ENCODE measurements at places on chromosomes 6 and 20. TPM values are rescaled to one million over a fixed set of nuclear protein-coding genes. Genes with fewer than 3 reads are reported as not detected.

SMLR1 gene
- polyA plus RNA-seq: not detected

IL17F gene
- polyA plus RNA-seq: not detected

SYCP2 gene
- polyA plus RNA-seq: 1.9 TPM

CAP2 gene
- polyA plus RNA-seq: 2.0 TPM

ITPR3 gene
- polyA plus RNA-seq: 14.3 TPM

TMEM170B gene
- 1.1 TPM for polyA plus RNA-seq

GTSF1L gene
- not detected for polyA plus RNA-seq

CRISP2 gene
- 0.38 TPM for polyA plus RNA-seq

DNA sequence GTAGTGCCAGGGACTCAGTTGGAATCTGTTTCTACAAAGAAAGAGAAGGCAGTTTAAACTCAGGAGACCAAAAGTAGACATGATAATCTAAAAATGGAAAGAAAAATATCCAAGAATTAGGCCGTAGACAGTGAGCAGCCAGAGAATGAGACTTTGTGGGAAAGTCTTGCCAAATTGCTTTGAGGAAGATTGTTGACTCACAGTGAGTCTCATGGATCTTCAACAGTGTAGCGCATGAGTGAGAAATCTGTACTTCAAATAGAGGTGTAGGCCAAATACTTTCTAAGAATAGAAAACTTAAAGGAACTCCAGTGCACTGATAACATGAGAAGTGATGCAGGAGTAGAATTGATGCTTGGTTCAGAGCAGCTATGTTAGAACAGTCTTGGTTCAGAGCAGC lies 284.5 kb downstream of the HTR1B start:
- no peak for DNase-seq
- H3K27me3 ChIP-seq: no peaks in the 10 kb centered on the region
- H3K36me3 ChIP-seq: no peaks in the 10 kb centered on the region

DNA sequence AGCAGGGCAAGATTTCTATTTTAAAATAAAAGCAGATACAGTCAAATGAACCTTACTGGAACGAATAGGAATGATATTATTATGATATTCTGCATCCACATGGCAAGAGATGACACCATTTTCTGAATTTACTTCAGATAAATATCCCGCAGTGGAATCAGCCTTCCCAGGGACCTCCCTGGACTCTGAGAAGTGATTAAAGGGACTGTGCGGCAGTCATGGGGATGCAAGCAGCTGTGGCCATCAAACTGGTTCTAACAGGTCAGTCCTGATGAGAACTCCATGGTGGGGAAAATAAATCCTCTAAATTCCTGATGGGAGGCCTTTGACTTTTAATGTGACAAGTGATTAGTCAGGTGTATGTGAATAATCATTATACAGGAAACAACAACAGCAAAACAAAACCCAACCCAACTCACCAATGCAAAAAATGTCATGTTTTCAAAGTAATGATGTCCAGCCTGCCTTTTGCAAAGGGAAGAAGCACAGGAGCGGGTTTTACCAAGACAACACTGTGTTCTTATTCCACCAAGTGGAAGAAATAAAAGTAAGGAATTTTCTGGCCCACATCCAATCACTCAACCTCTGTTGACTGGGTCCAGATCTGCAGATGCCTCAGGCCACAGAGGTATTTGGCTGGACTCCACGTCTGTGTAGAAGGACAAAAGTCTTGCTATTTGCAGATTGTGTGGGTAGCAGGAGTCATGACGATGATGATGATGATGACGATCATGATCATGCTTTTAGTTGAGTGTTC lies 61.9 kb upstream of the CITED2 start:
- H3K36me3 ChIP-seq: no peaks in the 10 kb centered on the region
- H3K4me1 ChIP-seq: peaks cover 8% of the 10 kb centered on the region
- no peaks in the 10 kb centered on the region for H3K27me3 ChIP-seq

DNA sequence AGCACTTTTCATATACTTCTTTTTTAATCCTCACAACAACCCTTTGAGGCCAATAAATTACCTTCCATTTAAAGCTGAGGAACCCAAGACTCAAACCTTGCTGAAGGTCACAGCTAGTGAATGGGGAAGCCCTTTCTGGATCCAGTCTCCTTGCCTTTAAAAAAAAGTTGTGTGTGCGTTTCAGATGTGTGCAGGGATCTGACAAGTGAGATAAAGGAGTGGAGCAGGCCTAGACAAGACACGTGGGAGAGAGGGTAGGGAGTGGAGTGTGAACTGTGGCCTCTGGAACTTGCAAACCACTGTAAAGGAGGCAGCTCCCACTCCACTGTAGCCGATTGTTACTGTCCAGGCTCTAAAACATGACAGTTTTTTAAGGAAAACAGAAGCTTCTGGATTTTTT lies 1.9 kb downstream of the KLHL32 start:
- no peak for DNase-seq
- no peaks in the 10 kb centered on the region for H3K4me1 ChIP-seq
- no peak overlapping the region for H3K27ac ChIP-seq
- no peak overlapping the region for H3K4me3 ChIP-seq

DNA sequence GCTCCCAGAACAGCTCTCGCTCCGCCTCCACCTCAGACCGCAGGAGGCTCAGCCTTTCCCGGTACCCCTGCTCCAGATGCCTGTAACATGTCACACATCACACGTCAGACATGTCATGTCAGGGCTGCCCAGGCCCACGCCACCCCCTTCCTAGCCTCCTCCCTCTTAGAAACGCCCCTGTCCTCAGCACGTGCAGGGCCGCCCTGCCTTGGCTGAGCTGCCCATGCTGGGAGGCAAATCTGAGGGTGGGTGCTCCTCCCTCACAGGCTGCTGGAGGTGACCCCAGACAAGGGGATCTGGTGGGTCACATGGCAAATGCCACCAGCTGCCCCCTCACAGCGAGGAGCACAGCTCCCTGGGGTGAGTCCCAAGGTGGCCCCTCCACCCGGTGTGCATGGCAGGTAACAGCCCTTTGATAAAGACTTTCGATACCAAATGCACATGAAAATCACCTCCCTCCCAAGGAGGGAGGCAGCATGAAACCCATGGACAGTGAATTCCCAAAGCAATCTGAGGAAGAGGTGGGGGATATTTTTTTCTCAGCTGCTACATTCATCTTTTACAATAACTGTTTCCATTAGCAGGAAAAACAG lies 84.1 kb downstream of the GINS1 start:
- no peaks in the 10 kb centered on the region for H3K4me1 ChIP-seq
- H3K36me3 ChIP-seq: peaks cover 37% of the 10 kb centered on the region
- H3K27me3 ChIP-seq: no peaks in the 10 kb centered on the region
- H3K27ac ChIP-seq: no peak overlapping the region

DNA sequence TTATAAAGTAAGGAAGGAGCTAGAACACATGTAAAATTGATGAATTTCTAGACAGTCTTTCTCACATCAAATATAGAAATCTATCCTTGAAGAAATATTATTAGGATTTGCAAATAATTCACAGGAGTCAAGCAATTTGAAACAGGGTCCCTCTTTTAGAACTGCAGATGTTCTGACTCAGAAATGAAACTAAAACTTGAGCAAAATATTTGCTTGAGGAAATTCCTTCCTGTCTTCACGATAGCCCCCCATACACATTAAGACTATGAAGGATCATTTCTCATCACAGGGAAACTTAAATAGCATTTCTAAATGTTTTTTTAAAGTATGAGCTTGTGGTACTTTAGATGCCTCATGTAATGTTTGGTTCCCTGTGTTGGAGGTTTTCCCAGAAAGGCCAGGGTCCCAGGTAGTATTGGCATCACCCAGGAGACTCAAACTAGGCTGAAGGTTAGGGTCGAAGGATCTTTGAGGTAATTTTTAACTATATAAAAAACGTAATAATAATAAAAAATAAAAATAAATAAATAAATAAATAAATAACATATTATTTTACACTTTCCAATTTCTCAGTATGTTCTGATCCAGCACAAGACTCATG lies 144.0 kb upstream of the TBX18 start:
- no peaks in the 10 kb centered on the region for H3K4me1 ChIP-seq
- no peak overlapping the region for H3K27ac ChIP-seq
- DNase-seq: no peak
- H3K4me3 ChIP-seq: no peak overlapping the region

GRCh38 chr20:22763257-22763906 lies 179.0 kb upstream of the FOXA2 start:
- peak; percentile 68 for DNase-seq
- peaks cover 7% of the 10 kb centered on the region for H3K4me1 ChIP-seq
- no peaks in the 10 kb centered on the region for H3K27me3 ChIP-seq
- H3K27ac ChIP-seq: peak overlapping the region; percentile 76

DNA sequence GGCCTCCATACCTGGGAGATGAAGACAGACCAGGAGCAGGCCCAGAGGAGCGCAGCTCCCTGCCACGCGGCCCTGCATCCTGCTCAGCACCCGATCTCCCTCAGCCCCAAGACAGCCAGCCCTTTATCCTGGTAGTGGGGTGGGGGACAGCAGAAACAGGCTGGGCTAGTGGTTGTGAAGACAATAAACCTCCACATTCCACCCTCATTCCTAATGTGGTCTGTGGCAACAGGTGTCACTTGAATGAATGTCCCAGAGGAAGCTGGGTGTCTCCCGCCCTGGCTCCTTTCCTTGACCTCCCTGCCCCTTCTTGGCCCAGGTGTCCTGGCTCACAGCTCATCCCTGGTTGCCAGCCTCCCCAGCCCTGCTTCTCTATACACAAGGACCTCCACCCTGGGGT lies at the start of gene C6orf15:
Gene C6orf15, minus strand, starts transcription at position 98 of the 400 bp plus-strand sequence. Its CDS starts 20 bp downstream, at position 78.
- no peak for DNase-seq
- peaks cover 29% of the 10 kb centered on the region for H3K4me1 ChIP-seq
- no peak within 1 kb of the TSS for H3K27ac ChIP-seq
- no peak within 1 kb of the TSS for H3K4me3 ChIP-seq

DNA sequence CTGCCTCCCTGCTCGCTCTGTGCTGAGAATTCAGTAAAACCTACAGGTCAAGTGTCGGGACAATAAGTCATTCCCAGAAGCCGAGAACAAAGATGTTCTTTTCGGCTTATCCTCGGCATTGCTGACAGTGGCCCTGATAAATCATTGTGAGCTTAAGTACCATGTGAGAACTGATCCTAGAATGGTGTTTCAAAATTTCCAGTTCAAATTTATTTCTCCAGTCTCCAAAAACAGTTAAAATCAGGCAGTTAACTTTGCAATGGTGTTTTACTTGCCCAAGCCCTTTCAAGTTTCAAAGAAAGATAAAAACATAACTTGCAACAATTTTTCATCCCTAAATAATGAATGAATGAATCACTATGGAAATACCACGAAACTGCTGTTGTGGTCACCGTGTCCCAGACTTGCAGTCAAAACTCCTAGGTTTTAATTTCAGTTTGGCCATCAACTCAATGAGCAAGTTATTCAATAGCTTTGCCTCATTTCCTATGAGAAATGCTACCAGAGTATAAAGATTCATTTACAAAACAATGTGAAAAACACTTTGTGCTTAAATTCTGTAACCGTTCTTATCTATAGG lies 4.3 kb downstream of the ATP5F1E start:
- no peaks in the 10 kb centered on the region for H3K27me3 ChIP-seq
- peaks cover 59% of the 10 kb centered on the region for H3K4me1 ChIP-seq

DNA sequence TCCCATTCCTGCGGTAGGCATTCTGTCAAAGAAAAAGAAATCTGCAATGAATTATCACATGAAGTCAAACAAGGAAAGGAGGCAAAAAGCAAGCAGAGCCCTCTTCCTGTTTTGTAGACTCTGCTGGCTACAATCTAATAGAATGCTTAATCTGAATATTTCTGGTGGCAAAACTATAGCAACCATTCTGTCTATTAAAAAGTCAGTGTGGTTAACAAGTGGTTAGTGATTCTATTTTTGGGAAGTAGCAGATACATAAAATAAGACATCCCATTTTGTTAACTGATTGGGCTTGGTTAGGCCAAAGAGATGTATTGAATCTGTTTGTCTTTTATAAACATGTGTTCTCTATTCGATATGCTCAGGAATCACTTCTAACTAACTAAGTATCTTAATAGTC lies 442.3 kb downstream of the CDC5L start:
- H3K4me3 ChIP-seq: no peak overlapping the region
- H3K27me3 ChIP-seq: no peaks in the 10 kb centered on the region
- no peak for DNase-seq
- H3K36me3 ChIP-seq: no peaks in the 10 kb centered on the region
- H3K27ac ChIP-seq: no peak overlapping the region

DNA sequence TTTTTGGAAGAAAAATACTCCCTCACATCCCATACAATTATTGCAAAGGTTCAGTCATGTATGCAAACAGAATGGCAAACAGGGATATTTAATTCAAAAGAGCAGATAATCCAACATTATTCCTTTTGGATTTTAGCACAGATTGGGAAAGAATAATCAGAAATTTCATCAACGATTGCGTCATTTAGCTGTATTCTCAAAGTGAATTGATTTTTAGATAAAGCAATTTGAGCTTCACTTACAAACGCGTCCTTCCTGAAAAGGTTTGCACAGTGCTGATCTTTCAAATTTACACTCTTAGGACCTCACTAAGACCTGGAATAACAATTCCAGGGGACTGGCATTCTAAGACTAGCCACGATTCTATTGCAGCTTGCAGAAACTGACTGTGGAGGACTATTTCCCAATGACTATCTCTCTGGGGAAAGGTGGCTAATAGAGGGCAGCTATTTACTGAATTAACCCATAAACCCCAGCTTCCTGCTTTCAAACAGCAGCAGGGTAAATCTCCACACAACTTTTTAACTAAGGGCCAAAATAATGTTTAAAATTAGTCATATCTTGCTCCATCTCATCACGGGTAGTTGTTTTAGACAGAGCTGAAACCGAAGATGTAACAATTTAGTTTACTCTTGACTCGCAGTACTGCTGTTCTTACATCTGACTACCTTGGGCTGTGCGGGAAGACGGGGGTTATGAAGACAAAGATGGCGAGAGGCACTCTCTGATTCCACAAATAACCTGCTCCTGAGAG lies 131.2 kb upstream of the FAM184A start:
- H3K4me3 ChIP-seq: no peak overlapping the region
- peaks cover 10% of the 10 kb centered on the region for H3K4me1 ChIP-seq
- H3K27ac ChIP-seq: no peak overlapping the region
- no peaks in the 10 kb centered on the region for H3K36me3 ChIP-seq
- no peaks in the 10 kb centered on the region for H3K27me3 ChIP-seq
- DNase-seq: no peak

DNA sequence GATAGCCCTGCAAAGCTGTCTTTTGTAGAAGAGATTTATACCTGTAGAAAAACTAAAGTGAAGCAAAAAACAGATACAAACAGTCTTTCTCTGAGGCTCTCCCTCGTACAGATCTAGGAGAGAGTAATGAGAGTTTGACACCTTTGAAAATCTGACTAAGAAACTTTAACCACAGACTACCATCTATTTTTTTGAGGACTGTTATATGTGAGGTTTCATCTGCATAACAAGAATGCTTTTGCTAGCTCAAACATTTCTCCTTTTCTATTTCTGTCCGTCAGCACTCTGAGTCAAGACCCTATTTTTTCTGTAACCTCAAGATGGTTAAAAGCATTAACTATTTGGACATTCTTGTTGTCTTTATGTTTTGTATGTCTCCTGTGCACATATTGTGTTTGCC lies 193.0 kb downstream of the BTBD3 start:
- no peak for DNase-seq
- no peaks in the 10 kb centered on the region for H3K36me3 ChIP-seq
- H3K4me3 ChIP-seq: no peak overlapping the region
- no peaks in the 10 kb centered on the region for H3K27me3 ChIP-seq
- no peak overlapping the region for H3K27ac ChIP-seq
- H3K4me1 ChIP-seq: peaks cover 13% of the 10 kb centered on the region

GRCh38 chr20:12597551-12597950 lies 411.2 kb upstream of the SPTLC3 start:
- no peak overlapping the region for H3K4me3 ChIP-seq
- H3K27ac ChIP-seq: no peak overlapping the region
- H3K4me1 ChIP-seq: no peaks in the 10 kb centered on the region
- no peak for DNase-seq
